ENCODE measurements at places on chromosomes 3 and 15. TPM values are rescaled to one million over a fixed set of nuclear protein-coding genes. Genes with fewer than 3 reads are reported as not detected.

PRR20G gene
- not detected for total RNA-seq

CADPS gene
- not detected for total RNA-seq

SGO1 gene
- 11.8 TPM for total RNA-seq

TMIE gene
- total RNA-seq: not detected

TM6SF1 gene
- total RNA-seq: 20.3 TPM

SLC15A2 gene
- total RNA-seq: not detected

DOCK3 gene
- 0.15 TPM for total RNA-seq

ITIH4 gene
- 0.15 TPM for total RNA-seq

PTH1R gene
- not detected for total RNA-seq

CACNA2D3 gene
- total RNA-seq: not detected

SLCO2A1 gene
- total RNA-seq: 5.6 TPM

GP5 gene
- 0.13 TPM for total RNA-seq

GATM gene
- total RNA-seq: 0.69 TPM

KIF7 gene
- total RNA-seq: 5.0 TPM

HIGD1A gene
- 121 TPM for total RNA-seq

LDHAL6B gene
- total RNA-seq: not detected

LEO1 gene
- total RNA-seq: 26.2 TPM

CACNA2D2 gene
- total RNA-seq: not detected

CELF6 gene
- 0.13 TPM for total RNA-seq

GOLGA8F gene
- total RNA-seq: not detected

STAC gene
- 29.0 TPM for total RNA-seq

C3orf49 gene
- total RNA-seq: not detected

ZNF445 gene
- total RNA-seq: 3.8 TPM

SPESP1 gene
- 5.6 TPM for total RNA-seq

KNL1 gene
- 30.9 TPM for total RNA-seq

CYP8B1 gene
- total RNA-seq: not detected

GOLGA8J gene
- total RNA-seq: not detected

FSTL1 gene
- 244 TPM for total RNA-seq

FEM1B gene
- total RNA-seq: 23.8 TPM

PCBP4 gene
- 56.2 TPM for total RNA-seq

TRPC1 gene
- 2.7 TPM for total RNA-seq

DPPA2 gene
- total RNA-seq: not detected

HTD2 gene
- 3.3 TPM for total RNA-seq

TICRR gene
- total RNA-seq: 6.0 TPM

RASGRP1 gene
- total RNA-seq: under 0.01 TPM

MAPK6 gene
- total RNA-seq: 35.1 TPM

RETNLB gene
- total RNA-seq: not detected

GPR27 gene
- not detected for total RNA-seq

POTEB2 gene
- not detected for total RNA-seq

SV2B gene
- 1.3 TPM for total RNA-seq

MUC13 gene
- total RNA-seq: not detected

CHL1 gene
- total RNA-seq: not detected

RTP4 gene
- total RNA-seq: 5.5 TPM

SHC4 gene
- total RNA-seq: 0.30 TPM

MCTP2 gene
- total RNA-seq: 0.67 TPM

GOLGA8G gene
- not detected for total RNA-seq

SLC22A13 gene
- total RNA-seq: not detected

SORD gene
- 16.7 TPM for total RNA-seq

TTC23 gene
- 12.0 TPM for total RNA-seq

Measured in mammary microvascular endothelial cell (primary cell).